Neuronal stem cell (in vitro differentiated cells): ENCODE measurements at places on chromosomes 3 and 15.

- no peak for DNase-seq
Measured at GRCh38 chr3:106401666-106402490, 533.1 kb upstream of the CBLB start.

GRCh38 chr15:54594115-54594514, 602.6 kb downstream of the RSL24D1 start:
- no peak for DNase-seq

- no peak for DNase-seq
Measured at GRCh38 chr15:49096090-49096750, 50.0 kb upstream of the SECISBP2L start.

DNA sequence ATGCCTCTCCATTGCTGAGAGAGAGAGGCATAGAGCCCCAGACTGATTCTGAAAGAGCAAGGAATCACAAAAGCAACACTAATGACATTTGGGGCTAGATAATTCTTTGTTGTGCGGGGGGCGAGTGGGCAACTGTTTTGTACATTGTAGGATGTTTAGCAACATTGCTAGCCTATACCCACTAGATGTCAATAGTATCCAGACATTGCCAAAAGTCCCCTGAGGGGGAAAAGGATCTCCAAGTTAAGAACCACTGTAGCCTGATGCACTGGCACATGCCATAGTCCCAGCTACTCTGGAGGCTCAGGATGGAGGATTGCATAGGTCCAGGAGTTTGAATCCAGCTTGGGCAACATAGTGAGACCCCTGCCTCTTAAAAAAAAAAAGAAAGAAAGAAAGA, 22.8 kb upstream of the GOLM2 start:
- DNase-seq: no peak

DNA sequence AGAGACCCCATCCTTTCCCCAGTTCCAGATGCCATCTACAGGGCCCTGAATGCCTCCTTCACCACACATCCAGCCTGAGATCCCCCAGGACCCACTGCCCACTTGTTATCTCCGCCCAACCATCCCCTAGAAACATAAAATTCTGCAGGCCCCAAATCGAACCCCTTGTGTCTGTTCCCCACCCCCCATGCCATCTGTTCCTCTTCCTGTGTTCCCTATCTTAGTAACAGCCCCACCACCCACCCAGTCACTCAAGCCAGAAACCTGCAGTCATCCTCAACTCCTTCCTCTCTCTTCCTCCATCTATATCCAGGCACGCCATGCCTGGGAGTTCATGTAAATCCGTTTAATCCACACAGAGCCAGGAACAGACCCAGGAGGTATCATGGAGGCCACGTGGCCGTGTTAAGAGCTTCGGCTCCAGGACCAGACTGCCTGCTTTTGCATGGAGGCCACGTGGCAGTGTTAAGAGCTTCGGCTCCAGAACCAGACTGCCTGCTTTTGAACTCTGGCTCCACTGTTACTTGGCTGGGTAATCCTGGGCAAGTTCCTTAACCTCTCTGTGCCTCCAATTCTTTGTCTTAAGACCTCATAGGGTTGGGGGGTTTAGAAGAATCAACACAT, 4.8 kb downstream of the CSRNP1 start:
- DNase-seq: no peak

- DNase-seq: no peak
Measured at GRCh38 chr3:133965013-133965570, 64.6 kb downstream of the SLCO2A1 start.

DNA sequence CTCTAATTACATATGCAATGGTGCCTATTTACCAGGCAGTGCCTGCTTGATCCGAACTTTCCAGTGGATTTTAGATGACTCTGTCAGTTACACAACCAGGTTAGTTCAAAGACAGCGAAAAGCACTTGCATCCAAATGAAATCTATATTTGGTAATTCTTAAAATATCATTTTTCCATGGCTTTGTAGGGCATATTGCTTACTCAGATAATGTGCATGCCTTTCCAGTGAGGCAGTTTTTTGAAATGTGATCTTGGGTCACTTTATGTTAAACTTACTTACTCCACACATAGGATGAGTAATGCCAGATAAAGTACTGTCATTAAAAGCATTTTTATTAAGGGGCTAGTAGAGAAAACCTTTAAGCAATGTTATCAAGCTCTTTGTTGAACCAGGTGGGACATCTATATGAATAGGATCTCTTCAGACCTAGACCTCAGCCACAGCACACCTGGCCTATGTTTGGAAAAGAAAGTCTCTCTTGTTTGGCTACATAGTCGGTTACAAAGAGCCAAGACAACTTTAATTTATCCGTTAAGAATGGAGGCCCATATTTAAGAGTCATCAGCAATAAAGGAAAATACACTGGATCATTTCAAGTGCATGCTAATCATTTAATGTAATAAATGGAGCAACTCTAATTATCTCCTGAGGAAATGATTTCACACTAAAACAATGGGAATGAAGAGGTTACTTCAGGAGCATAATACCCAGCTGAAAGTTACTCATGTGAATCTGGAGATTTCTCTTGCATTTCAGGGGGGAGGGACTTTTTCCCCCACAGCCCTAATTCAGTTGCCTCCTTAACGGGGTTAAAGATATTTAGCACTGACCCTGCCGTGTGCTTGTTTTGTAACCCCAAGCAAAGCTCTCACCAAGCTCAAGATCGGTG, 56.3 kb upstream of the TMCO5A start:
- DNase-seq: no peak

GRCh38 chr15:91555312-91555711, 298.2 kb upstream of the SLCO3A1 start:
- DNase-seq: no peak

GRCh38 chr3:134885877-134886621, 91.0 kb downstream of the EPHB1 start:
- no peak for DNase-seq

GRCh38 chr15:74315626-74316025, 51.8 kb downstream of the CYP11A1 start:
- DNase-seq: no peak

GRCh38 chr15:47367726-47368390, 349.4 kb upstream of the SEMA6D start:
- no peak for DNase-seq

DNA sequence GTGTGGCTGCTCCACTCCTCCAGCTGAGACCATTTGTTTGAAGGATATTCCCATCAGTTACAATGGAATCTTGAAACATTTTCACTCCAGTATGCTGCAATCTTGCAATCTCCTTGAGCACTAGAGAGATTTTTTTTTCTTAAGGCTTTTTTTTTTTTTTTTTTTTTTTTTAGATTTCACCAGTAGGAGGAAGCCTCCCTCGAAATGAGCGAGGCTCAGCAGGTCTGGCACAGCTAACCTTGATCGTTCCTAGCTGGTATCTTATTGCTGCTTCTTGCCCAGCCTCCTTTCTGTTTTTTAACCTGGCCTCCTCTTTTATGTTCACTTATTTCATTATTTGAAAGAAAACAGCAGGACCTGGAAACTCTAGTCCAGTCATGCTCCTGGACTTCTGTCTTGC, 48.1 kb downstream of the RAP2B start:
- no peak for DNase-seq

DNA sequence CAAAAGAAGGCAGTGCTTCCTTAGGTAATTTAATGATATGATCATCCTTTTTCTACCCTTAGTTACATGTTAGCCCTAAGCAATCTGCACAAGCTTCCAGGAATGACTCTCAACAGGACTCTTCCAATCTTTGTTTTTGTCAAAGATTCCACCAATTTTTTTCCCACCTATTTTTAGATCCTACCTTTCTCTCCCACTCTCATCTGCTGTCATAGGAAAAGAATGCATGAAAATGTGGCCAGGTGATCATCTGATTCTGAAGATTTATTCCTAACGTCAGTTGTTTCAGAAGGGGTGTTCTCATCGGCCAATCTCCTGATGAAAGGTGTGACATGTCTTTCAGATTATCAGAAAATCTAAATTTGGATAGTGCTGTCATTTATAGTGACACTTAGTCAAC, 7.2 kb downstream of the CCDC54 start:
- no peak for DNase-seq

DNA sequence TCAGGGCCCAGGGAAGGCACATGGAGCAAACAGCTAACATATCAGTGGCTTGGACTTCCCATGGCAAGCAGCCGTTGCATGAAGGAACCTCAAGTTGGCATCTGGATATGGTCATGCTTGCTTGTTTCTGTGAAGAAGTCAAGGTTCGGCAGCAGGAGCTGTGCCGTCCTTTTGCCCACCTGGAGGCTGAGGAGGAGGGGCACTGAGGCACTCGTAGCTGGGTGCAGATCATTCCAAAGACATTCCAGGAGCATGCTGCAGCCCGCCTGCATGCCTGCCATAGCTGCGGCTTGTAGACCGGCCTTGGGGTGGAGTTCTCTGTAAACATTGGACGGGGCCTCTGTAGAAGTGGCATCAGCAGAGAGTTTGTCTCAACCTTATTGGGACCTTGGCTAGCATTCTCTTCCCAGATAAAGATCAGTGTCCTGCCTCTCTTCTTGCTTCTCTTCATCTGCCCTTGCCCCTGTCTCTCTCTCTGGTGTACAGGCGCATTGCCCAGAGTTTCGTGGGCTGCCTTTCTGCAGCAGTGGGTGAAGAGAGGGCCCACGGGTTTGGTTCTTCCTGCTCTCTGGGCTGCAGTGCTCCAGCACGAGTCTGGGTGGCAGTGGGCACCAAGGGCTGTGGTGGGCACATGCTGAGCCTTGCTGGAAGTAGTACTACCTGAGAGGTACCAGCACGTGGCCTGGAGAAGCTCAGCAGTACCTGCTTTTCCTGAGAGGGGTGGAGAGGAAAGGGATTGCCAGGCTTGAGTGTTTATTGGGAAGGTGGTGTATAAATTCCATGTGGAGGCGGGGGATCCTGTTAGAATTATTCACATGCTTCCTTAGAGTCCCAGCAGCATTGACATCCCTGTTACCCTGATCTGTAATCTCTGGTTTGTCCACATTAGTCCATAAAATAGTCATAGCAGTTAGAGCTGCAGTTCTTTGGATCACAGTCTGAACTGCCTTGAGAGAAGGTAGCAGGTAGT, 49.4 kb downstream of the CHCHD6 start:
- no peak for DNase-seq

- DNase-seq: no peak
Measured at GRCh38 chr15:99474909-99475753, 90.7 kb upstream of the MEF2A start.

DNA sequence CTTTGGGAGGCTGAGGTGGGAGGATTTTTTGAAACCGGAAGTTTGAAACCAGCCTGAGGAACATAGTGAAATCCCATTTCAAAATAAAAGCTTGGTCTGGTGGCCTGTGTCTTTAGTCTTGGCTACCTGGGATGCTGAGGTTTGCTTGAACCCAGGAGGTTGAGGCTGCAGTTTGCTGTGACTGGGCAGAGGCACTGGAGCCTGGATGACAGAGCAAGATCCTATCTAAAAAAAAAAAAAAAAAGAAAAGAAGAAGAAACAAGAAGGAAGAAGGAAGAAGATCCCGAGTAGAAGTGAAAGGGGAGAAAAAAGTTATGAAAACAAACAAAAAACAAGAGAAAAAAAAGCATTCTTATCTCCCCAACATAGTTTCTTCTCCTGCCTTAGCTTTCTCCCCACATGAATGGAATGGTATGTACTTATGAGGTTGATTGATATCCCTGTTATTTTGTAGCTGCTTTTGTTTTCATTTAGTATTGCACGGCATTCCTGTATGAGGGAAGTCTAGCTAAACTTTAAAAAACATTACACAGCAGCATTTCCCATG, 42.4 kb downstream of the TMEM40 start:
- no peak for DNase-seq

DNA sequence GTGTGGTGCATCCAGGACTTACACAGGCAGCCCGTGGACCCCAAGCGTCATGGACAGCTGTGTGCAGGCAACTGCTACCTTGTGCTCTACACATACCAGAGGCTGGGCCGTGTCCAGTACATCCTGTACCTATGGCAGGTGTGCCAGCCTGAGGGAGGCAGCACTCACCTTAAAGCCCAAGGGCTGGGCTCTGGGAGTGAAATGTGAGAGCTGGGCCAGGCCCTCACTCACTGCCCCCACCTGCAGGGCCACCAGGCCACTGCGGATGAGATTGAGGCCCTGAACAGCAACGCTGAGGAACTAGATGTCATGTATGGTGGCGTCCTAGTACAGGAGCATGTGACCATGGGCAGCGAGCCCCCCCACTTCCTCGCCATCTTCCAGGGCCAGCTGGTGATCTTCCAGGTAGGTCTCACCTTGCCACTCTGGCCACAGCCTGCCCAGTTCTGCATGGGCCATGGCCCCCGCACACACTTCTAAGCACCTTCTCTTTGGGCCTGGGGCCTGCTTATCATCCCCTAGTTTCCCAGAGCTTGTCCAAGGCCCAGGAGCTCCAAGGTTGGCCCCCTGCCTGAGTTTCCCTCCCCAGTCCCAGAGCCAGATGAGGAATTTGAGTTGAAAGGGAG, 11.0 kb downstream of the VILL start:
- DNase-seq: no peak

- no peak for DNase-seq
Measured at GRCh38 chr3:31067004-31067403, 172.5 kb upstream of the GADL1 start.

- no peak for DNase-seq
Measured at GRCh38 chr3:156216852-156217251, 96.5 kb downstream of the KCNAB1 start.

- no peak for DNase-seq
Measured at GRCh38 chr3:98589331-98590036, 3.9 kb downstream of the CPOX start.

DNA sequence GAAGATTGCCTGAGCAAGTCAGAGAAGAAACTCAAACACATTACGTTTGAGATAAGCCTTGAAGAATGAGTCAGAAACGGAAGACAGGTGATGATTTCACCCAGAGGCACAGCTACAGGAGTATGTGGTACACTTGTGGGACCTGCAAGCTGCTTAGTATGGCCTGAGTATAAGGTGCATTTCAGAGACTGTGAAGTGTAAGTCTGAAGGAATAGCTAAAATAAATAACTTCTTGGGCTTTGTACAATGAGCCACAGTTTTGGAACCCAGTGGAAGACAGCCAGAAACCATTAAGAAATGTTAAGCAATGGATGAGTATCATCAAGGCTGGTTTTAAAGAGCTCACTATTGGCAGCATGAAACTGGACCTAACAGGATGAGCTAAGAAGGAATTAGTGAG, 826.2 kb downstream of the ROBO1 start:
- no peak for DNase-seq
